Glomerular endothelial cell (primary cell): ENCODE measurements at places on chromosomes 1 and 21. TPM values are rescaled to one million over a fixed set of nuclear protein-coding genes. Genes with fewer than 3 reads are reported as not detected.

DNA sequence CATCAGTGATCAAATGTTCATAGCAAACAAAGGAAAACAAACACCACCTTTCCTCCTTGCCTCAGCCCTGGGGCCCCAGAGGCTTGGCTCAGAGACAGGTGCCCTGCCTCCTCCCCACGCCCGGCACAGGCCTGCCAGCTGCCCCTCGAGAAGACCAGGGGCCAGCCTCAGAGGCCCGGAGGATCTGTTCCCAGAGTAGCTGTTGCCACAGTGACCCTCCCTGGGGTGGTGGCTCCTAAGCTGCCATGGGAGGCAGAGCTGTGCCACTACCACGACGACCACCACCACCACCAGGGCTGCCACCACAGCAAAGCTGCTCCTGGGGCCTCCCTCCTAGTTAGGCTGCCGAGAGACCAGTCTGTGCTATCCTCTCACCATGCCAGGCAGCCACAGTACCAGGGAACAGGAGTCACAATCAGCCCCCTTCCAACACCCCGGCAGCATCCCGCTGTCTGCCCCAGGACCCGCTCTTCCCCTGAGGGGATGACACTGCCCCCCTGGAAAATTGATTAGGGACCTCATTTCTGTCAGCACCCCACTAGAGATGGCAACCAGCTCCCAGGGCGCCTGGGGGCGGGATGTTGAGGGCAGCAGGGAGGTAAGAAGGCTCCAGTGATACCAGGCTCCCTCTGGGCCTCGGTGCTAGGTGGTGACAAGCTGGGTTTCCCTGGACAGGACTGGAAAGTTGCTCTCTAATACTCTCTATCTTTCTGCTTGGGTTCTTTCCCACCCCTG is 30.5 kb downstream of the KCNC4 start:
- DNase-seq: no peak

GRCh38 chr1:229768232-229768631 is 142.2 kb downstream of the URB2 start:
- no peak for DNase-seq

DNA sequence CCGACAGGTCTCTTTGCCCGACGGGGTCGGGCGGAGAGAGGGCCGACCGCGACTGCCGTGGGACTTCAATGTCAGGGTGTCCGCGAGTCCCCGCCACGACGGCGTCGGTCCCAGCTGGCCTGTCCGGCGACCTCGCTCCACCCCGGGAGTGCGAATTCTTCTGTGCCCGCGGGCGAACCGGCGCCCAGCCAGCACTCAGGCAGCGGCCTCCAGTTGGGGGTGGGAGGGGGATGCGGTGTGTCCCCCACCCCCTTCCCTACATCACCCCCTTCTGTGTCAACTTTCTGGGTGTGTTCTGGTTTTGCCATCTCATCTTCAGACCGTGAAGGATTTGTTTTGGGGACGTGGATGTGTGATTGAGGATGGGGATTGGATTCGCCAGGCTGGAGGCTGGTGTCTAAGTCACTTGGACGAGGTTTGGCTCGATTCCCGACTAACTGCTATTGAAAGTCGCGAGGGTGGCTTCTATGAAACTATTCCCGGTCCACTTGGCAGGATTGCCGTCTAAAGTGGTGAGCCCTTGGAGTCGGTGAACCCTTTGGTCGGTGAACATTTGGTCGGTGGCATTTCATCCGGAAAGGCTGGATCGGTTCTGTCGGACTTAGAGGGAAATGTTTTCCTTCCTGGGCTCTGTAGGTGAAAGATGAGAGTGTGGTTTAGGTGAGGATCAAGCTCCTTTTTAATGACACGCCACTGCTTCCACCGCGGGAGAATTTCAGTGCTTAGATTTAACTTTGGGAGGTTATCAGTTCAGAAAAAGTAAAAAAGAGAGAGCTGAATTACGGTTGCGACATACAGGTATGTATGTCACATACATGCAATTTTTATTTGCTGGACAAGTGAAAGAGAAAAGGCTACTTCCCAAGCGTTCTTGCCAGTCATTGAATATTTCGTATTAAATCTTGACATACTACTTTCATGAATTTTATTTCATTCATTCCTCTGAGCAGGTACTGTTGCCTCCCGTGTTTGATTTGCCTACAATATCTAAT is 771 bp downstream of the ABCD3 start:
- no peak for DNase-seq

DNA sequence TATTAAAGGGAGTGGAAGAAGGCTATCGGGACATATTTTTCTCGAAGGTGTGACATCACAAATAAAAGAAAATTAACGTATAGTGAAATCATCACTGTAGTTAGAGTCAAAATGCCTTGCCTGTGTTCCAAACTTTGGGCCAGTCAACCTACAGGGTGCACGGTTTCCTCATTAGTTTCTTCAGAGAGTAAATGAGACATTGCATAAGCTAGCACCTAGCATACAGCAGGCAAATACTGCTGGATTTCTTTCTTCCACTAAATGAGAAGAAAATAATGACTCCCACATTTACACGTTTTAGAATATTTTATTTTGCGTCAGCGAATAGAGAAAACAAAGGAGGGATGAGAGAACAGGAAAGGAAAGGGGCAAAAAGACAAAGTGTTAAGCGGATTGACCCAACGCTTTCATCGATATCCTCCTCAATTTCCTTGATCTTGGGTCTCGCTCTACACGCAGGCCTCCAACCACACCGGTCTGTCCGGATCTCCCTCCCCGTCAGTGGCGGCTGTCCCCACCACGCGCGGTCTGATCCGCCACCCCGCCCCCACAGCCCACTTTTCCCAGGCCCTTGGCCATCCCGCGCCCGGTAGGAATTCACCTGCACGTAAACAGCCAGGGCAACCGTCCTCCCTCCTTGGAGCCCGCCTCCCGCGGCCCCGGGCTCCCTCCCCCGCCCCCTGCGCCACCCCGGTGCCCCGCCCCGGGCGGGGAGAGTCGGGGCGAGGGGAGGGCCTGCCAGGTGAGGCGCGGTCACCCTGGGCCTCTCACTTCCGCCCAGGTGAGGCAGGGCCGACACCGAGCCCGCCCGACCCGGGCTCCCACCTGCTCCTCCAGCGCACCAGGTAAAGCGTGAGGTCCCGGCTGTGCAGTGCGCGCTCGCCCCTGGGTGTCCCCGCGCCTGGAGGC is at the start of gene PATJ:
TSS of gene PATJ (plus strand) at position 770 of the 909 bp plus-strand sequence. CDS start 20,413 bp downstream, outside the sequence.
- no peak for DNase-seq

- no peak for DNase-seq
These were observed 3.3 kb upstream of the EPHA2 start for GRCh38 chr1:16158993-16159831.

DNA sequence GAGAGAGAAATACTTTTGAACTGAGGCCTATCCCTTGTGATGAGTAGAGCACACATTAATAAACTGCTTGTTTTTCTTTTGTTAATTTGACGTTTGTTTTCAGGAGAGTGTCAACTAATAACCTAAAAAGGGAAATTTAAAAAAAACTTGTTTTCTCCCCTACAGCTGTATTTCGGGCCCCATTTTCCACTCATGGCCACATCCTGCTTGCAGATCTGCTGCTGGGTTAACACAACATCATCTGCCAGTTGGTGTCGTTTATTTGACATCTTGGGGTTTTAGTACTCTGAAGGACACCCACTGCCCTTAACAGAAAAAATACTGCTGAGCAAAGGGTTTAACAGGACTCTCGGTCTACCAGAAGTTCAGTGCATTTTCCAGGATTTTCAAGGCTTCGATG is 848 bp upstream of the PYHIN1 start:
- no peak for DNase-seq

DNA sequence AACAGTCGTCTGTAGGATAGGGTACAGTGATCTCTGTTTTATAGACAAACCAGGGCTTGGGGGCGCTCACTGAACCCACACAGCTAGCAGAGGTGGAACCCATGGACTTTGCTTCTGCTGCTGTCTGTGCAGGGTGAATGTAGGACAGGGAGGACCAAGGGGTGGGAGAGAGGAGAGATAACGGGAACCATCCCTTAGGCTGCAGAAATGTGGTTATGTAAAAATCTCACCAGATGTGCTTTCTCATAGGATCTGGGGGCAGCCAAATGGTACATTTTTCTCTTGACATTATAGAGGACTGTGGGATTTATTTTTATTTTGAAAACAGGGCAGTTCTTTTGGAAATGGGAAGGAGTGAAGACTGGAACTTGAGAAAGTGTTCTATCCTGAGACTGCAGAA is 8.7 kb downstream of the NFASC start:
- no peak for DNase-seq

DNA sequence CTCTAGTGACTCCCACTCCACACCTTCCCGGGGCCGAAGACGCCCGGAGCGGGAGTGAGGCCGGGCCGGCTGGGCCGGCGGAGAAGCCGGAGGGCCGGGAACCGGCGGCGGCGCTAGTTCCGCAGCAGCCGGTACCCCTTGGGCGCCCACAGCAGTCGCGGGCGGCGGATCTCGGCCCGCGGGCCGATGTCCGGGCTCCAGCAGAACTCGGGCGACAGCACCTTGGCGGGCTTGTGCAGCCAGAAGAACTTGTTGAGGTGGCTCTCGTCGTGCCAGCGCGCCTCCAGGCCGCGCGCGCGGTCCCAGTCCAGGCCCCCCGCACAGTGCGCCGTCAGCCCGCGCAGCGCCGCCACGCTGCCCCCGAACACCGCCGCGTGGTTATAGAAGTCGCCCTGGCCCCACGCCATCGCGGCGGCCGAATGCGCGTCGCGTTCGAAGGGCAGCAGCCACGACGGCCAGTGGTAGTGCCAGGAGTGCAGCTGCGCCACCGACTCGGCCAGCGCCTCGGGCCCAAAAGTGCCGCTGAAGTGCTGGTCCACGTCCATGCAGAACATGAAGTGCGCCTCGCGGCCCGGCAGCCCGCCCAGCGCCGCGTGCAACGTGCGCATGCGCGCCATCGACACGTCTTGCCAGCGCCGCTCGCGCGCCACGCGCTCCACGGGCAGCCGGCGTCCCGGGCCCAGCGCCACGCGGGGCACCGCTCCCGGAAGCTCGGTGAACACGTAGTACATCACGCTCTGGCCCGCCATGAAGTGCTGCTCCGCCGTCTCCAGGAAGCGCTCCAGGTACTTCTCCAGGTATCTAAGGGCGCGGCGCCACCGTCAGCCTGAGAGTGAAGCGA is 14.0 kb downstream of the A3GALT2 start:
- DNase-seq: no peak

- no peak for DNase-seq
These were observed at the start of gene MMEL1 for GRCh38 chr1:2632561-2633361. TSS of gene MMEL1 (minus strand) at chr1:2633016. CDS start at chr1:2629484, 3,532 bp downstream.

GRCh38 chr1:19646377-19647319 is 2.5 kb downstream of the NBL1 start:
- no peak for DNase-seq

Gene ST6GALNAC3
- 12.4 and 16.6 TPM in 2 replicates for total RNA-seq

Gene RAP1GAP
- total RNA-seq: 0.82 TPM in 1 of 2 replicates, not detected in the other

GRCh38 chr1:201147396-201148015 is 6.8 kb downstream of the TMEM9 start:
- no peak for DNase-seq

GRCh38 chr1:39065542-39065941 is 39.4 kb downstream of the NDUFS5 start:
- no peak for DNase-seq

GRCh38 chr1:79005945-79006344 is 585 bp downstream of the ADGRL4 start:
- DNase-seq: peak; percentile 31

Gene C8A
- total RNA-seq: not detected in 2 replicates

DNA sequence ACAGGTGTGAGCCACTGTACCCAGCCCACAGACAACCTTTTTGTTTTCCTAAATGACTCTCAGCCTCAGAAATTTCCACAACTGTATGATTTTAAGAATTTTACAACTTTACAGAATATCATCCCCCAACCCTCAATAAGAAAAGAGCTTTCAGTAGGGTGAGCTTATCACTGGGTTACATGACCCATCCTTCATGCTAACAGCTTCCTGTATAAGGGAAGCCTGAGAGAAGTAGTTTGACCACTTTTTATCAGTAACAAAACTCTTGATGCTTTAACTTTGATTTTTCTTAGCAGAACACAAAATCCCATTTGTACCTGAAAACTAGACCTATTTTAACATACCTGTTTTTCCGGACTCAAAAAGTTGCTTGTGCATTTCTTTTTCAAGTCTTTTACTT is 9.7 kb upstream of the MYBPHL start:
- DNase-seq: no peak

Gene CD34
- 54.0 and 307 TPM in 2 replicates for total RNA-seq

DNA sequence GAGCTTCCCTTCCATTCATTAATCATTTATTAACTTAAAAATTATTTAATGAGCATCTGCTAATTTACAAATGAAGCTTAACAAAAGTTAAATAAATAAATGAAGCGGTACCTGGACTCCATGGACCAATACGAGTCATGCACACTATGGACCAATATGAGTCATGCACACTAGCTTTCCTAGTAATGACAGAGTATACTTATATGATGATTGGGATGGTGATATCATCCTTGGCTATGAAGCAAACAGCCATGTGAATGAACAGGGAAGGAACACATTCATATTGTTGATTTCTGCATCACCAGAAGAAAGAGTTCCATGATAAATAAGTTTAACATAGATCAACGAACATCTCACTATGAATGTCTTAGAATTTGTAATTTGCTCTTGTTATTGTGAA is 109.9 kb downstream of the SPAG17 start:
- DNase-seq: no peak

Gene RHOU
- 0.63 and 1.2 TPM in 2 replicates for total RNA-seq

GRCh38 chr21:34618941-34619340 is 4.0 kb upstream of the RCAN1 start:
- DNase-seq: no peak

- DNase-seq: no peak
These were observed 39.2 kb downstream of the NSL1 start for GRCh38 chr1:212752252-212752933.

- DNase-seq: no peak
These were observed 105.7 kb downstream of the ZNF281 start for GRCh38 chr1:200304171-200304570.

GRCh38 chr1:119279456-119280381 is 88.9 kb upstream of the HAO2 start:
- DNase-seq: peak; percentile 64

- no peak for DNase-seq
These were observed 53.4 kb upstream of the PTGFR start for GRCh38 chr1:78437396-78437795.

DNA sequence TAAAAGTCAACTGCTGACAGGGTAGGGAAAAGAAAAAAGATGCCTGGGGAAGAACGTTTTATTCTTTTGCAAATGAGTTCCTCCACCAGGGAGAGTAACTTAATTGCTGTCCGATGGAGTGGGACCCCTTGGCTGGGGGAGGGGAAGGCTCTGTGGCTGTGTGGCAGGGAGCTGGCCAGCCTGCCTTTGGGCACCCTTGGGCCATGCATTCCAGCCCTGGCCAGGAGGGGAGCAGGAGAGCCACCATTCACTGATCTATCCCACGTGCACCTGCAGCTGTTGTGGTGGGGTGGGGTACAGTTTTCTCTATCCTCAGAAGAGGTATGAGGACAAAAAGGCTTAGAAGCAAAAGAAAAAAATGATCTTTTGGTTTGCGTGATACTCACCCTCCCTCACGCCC is 116.9 kb downstream of the KCNK1 start:
- DNase-seq: no peak

Gene NOC2L
- total RNA-seq: 73.8 and 73.9 TPM in 2 replicates

DNA sequence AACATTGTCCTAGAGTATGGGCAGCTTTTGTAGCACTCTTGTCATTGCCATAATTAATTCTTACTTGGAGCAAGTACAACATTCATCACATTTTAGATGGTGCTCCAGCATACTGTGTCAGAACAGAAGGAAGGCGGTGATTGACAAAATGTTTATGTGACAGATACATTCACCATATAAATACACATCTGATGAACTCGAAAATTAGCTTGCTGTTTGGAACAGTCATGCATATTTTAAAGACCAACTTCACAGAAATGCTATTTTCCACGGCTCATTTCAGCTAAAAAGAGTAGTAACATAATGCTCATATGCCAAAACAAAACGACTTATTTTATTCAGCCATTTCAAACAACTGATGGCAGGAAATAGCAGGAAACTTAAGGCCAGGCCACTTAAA is 302.7 kb downstream of the MRPL39 start:
- DNase-seq: no peak

GRCh38 chr1:68107771-68108170 is 57.3 kb upstream of the DIRAS3 start:
- no peak for DNase-seq
